NCI-H2107 (cell line): ENCODE measurements at places on chromosomes 16 and 17.

DNA sequence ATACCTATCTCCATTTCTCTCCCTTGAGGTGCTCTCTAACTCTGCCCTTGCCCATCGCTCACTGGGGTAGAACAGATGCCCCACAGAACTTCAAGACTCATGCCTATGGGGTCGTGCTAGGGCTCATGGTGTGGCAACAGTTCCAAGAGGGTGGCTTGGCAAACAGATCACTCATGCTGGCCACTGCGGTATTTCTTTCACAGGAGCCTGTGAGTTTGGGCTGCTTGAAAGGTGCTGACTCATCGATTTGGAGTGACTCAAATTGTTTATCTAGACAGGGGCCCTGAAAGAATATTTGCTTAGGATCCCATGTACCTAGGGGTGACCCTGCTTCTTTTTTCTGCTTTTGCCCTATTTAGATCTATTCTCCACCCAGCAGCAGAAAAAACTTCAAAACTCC is 69.9 kb downstream of the IRX5 start:
- no peak for DNase-seq

- no peak for DNase-seq
These were observed 4.8 kb downstream of the GNG13 start for GRCh38 chr16:795580-796229.

DNA sequence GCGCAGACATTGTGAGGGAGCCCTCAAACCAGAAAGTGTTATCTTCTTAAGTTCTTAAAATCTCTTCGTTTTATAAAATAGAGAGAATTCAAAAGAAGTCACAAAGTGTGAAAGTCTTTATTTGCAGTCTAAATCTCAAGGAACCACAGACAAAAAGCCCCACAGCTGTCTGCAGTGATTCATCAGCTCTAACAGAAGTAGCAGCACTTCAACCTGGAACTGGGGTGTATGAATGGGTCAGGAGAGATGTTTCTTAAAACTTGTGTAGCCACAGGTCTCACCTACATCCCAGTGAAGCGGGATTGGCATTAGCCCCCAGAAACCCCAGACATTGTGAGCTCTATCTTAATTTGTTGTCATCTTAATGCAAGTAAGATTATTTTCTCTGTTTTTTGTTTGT is 61.1 kb downstream of the CDYL2 start:
- DNase-seq, result no peak

DNA sequence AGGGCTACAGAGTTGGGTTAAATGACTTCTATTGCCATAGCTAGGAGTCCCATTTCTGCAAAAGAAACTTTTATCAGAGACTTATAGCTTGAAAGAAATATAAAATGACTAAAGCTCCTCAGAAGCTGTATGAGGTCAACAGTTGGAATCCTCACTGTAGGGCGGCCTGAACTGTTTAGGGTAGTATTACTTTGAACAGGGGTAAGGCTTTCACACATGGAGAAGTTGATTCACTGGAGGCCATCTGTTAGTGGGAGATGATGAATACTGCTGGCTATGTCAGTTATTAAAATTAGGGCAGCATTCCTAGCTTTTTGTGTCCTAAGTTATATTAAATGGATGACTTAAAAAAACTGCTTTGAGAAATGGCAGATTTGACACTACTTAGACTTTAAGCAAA is 6.0 kb downstream of the TTC19 start:
- DNase-seq, result no peak

DNA sequence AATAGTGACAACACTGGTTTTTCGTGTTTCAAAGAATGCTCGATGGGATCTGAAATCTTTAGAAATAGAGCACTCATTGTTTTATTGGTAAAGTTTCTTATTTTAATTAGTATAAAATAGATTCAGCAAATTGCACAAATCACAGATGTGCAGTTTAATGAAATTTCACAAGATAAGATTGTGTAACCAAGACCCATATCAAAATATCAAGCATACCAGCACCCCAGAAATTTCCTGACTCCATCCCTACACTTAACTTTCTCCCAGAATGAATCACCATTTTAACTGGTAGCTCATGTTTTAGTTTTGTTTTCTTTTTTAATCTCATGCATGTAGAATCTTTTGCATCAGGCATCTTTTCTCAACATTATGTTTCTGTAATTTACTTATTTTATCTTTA is 185.9 kb downstream of the KCNJ2 start:
- DNase-seq, result no peak

- no peak for DNase-seq
These were observed 1408.7 kb upstream of the GOT2 start for GRCh38 chr16:60142619-60143347.

- DNase-seq, result no peak
These were observed 12.6 kb downstream of the CHST6 start for GRCh38 chr16:75482434-75483205.

DNA sequence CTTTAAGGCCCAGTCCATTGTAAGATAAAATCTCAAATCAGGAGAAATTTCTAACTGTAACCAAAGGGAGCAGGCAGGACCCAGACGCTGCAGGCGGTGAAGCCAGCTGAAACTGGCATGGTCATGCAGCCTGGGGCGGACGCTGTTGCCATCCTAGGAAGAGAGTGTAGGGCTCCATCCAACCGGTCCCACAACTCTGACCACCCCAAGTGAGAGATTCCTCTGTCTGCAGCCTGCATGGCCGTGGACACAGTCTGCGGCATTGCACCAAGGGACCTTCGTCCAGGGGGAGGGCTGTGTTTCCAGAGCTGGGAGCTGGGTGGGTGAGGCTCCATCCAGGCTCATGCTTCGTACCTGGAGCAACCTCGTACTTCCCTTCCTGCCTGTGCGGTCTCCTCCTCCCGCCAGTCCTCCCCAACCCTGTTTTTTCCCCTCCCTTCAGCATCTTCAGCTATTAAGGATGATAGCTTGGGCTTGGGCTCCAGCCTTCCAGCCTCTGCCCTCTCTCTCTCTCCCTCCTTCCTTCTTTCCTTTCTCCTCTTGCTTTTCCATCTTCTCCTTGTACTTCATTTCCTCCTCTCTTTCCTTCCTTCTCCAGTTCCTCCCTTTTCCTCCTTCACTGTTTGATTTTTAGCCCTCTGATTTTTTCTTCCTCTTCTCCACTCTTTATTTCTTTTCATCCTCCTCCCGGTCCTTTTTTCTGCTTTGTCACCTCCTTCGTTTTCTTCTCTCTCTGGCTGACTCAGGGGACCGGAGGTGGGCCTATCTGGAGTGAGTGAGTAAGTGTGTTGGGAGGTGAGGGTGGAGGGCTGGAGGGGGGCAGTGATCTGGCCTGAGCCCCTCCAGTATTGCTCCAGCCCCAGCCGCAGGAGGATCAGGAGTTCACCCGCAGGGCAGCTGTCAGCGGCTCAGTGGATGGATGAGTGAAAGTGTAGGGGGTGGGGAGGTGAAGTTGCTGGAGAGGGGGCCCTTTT is 17.0 kb upstream of the LHX1 start:
- DNase-seq, result no peak

DNA sequence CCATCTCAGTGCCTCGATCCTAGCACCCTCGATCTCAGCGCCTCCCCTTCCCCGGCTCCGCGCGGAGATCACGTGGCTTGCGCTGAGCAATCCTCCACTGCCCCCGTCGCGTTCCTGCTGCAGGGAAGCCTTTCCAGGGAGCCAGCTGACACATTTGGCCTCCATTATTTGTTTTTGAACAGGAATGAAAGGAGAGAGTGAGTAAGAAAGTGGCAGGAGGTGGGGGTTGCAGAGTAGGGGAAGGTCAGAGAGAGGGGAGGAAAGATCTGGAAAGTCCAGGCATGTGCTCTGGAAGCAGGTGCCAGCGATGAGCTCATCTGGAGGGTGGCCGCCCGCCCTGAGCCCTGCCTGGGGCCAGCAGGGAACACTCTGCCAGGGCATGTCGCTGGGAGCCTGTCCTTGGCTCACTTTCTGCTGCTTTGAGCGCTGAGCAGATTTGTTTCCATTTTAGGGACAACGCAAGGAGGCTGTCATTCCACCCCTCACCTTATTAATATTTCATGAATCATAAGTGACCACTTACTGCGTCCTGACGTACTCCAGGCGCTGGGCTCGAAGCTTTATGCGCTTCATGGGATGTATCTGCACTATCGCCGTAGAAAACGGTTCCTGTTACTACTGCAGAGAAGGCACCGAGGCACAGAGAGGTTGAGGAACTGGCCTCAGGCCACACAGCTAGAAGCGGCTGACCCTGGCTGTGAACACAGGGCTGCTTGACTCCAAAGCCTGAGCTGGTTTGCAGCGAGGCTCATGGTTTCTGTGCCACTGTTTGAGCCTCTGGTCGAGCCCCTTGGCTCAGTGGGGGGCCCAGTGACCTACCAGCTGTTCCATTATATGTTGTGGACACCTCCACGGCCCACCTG is 283.1 kb downstream of the SEC14L1 start:
- no peak for DNase-seq

- no peak for DNase-seq
These were observed 65.8 kb upstream of the NACA2 start for GRCh38 chr17:61656721-61657217.

DNA sequence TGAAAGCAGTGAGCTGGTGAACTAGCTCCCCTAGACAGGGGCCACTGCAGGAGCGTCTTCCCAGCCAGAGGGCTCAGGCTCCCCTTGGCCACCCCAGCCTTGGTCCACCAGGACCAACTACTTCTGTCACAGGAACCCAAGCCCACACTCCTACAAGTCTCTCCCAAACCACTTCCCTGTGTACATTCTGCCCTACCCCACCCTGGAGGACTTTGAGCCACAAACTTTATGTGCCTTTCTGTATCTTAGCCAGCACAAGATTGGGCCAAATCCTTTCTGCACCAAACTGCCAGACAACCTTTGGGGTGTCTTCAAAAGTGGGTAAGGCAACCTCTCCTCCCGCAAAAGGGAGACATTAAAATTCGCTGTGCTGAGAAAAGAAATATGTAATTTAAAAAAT is 31.6 kb downstream of the EFCAB5 start:
- DNase-seq, result no peak

GRCh38 chr16:87369796-87370719 is 13.5 kb downstream of the FBXO31 start:
- DNase-seq, result no peak
